ENCODE measurements at places on chromosomes 7 and 10. TPM values are rescaled to one million over a fixed set of nuclear protein-coding genes. Genes with fewer than 3 reads are reported as not detected.

The MLXIPL gene
- not detected for polyA plus RNA-seq

The PAX4 gene
- not detected for polyA plus RNA-seq

The GATAD1 gene
- polyA plus RNA-seq, result 19.0 TPM

The RASSF4 gene
- 0.69 TPM for polyA plus RNA-seq

The CCDC172 gene
- polyA plus RNA-seq, result not detected

The NUB1 gene
- polyA plus RNA-seq, result 82.8 TPM

The AGBL3 gene
- polyA plus RNA-seq, result 1.3 TPM

The BAMBI gene
- polyA plus RNA-seq, result 0.70 TPM

The PDCD11 gene
- polyA plus RNA-seq, result 13.5 TPM

The TIMM23B gene
- 18.5 TPM for polyA plus RNA-seq

The CALHM2 gene
- 35.0 TPM for polyA plus RNA-seq

The TSPAN13 gene
- 72.8 TPM for polyA plus RNA-seq

The INHBA gene
- not detected for polyA plus RNA-seq

The AKR1D1 gene
- not detected for polyA plus RNA-seq

The PLAU gene
- not detected for polyA plus RNA-seq

All from IgD-negative memory B cell (primary cell).